ENCODE measurements at places on chromosomes 1 and 21. TPM values are rescaled to one million over a fixed set of nuclear protein-coding genes. Genes with fewer than 3 reads are reported as not detected.

- DNase-seq = no peak
These were observed 2.2 kb upstream of the USP1 start for GRCh38 chr1:62434618-62435001.

TLR5 gene
- 0.32 TPM for total RNA-seq

DNA sequence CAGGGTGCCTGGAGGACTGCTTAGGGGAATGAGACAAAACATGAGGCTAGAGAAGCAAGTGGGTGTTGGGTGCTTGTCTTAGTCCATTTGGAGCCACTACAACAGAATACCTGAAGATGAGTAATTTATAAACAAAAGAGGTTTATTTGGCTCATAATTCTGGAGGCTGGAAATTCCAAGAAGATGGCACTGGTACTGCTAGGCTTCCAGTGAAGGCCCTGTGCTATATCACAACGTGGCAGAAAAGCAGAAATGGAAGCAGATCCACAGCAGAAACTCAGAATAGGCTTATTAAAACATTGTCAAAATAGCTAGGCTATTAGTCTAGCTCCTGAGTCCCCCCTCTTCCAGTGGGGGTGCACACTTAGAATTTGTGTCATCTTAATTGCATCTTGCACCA is 701.7 kb downstream of the RWDD3 start:
- no peak for DNase-seq

OR2T2 gene
- not detected for total RNA-seq

DNA sequence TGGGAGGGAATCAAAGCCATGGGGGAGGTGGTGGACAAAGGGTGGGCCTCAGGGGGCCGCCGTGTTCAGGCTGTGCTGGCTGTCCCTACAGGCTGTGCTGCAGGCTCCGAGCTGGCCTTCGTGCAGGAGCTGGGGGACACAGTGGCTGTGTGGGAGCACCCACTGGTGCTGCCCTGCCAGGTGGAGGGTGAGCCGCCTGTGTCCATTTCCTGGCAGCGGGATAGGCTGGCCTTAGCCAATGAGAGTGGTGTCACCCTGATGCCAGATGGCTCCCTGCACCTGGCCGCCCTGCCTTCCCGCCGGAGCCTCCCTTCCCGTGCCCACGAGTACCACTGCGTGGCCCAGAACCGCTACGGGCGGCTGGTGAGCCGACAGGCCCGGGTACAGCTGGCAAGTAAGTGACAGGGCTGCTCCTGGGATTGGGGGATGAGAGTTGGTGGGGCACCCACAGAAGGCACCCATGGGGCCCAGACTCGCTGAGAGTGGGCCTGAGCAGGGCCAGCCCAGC is 20.2 kb downstream of the SLC27A3 start:
- DNase-seq = no peak

ORC1 gene
- total RNA-seq = 38.3 TPM

GRCh38 chr1:204072931-204073836 is at the start of gene SOX13:
SOX13 (plus strand) TSS chr1:204073115; CDS start chr1:204112916, 39,801 bp downstream.
- no peak for DNase-seq

GRCh38 chr1:74160046-74160445 is 37.9 kb downstream of the LRRIQ3 start:
- DNase-seq = no peak

DNA sequence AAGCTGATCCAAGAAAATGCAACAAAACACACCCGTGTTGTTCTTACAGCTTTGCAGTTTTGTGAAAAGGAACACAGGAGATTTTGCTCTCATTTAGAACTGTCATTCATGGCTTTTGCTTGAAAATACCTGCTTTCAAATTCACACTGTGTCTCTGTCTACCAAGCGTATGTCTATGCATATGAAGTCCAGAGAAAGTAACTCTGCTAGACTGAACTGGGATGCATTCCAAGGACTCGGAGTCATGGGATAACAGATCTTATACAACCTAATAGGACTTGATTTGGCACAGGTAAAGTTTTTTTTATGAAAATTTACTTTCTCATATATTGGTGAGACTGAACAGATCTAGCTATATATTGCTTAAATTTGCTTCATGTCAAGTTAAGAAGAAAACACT is 102.4 kb downstream of the PTGER3 start:
- no peak for DNase-seq

SAMSN1 gene
- total RNA-seq = 103 TPM

DNA sequence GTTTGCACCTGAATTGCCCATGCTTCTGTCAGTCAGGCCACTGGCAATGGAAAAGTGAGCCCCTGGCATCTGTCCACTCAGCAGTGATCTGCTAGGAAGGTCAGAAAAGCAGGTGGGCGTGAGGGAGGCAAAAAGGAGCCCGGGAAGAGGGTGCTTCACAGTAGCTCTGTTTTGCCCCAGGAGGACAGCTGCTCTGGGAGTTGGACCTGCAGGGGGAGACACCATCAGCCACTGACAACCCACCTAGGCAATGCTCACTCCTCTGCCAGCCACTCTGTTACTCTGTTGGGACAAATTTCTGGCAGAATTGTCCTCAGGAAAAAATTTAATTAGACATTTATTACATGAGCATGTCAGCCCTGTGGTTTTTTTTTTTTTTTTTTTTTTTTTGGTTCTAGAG is 146.4 kb downstream of the LRIG2 start:
- DNase-seq = no peak

DNA sequence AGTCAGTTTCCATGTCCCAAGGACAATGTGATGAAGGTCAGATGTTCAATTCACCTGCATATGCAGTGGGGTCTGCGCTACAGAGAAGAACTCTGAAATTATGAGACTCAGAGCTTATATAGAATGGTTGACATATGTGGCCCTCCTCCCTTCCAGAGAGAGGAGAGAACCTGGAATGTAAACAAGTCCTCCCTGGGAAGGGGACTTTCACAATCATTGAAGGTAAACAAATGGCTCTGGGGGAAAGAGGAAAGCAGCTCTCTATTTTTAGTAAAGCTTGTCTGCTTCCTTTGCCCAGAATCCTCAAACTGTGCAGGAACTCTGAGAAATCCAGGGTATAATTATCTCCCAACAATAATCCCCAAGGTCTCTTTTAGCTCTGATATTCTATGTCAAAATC is 9.8 kb downstream of the OVGP1 start:
- no peak for DNase-seq

DNA sequence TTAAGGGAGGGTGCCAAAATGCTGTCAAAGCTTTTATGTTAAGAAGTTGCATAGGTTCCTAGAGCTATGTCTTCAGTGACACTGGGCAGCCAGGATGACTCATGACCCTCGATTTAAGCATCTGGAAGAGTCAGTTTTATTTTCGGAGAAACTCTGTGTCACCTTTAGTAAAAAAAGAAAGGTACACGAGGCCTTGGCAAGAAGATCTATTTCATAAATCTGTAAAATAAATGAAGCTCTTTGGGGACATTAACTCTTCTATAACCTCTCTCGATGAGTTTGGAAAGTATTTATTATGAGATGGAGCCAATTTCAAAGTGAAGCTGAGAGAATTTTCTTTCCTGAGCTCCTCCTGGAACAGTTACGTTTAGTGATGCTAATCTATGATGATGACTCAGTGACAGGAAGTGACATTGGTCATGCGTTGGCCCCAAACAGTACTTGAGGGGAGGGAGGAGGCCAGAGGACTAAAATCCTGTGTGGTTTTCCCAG is 156.5 kb downstream of the HLX start:
- DNase-seq = no peak

GRCh38 chr1:56978819-56979218 is 13.0 kb upstream of the C8B start:
- DNase-seq = no peak

AADACL4 gene
- total RNA-seq = not detected

OR2T35 gene
- total RNA-seq = not detected

All from activated CD8-positive, alpha-beta T cell treated with anti-CD3 and anti-CD28 coated beads, Interleukin-2, amount 10 ng/mL, durations not matched to agents 7 days and 5 days (primary cell).